ENCODE measurements at places on chromosomes 4 and X.

- no peak for DNase-seq
These were observed 204.5 kb downstream of the FMR1NB start for GRCh38 chrX:148185631-148186030.

DNA sequence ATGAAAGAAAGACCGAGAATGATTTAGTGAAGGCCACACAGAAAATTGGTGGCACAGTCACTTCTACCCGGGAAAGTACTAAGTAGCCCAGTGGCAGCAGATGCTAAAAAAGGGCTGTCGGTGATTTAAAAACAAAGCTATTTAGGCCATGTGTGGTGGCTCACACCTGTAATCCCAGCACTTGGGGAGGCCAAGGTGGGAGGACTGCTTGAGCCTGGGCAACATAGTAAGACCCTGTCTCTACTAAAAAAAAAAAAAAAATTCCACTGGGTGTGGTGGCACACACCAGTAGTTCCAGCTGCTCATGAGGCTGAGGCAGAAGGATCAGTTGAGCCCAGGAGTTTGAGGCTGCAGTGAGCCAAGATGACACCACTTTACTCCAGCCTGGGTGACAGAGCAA lies 144.2 kb downstream of the CBR4 start:
- no peak for DNase-seq

DNA sequence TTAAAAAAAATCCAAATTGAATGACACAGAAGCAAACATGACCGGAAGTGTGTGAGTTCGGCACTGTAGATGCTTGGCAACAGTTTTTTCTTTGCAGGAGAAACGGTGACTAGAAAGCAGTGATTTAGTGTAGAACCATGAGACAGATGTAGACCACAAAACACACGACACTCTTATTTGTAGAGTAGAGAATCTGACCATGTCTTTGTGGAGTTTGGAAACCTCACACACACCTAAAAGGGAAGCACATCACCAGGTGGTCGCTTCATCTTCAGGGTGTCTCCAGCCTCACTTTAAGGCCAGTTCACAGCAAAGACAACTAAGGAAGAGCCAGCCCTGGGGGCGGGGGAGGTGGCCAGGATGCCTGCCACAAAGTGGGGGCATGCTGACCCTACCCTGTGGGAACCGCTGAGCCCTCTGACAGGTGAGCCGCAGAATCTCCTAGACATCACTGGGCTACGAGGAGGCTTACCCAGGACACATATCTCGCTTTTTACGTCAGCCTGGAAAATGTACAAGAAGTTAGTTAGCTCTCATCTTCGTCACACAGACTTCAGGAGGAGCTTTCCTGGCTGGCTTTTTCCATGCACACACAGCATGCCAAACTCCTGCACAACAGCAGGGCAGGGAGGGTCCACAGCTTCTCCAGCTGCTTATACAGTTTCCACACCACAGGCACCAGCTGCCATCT lies 64.4 kb upstream of the PDLIM3 start:
- DNase-seq: no peak

DNA sequence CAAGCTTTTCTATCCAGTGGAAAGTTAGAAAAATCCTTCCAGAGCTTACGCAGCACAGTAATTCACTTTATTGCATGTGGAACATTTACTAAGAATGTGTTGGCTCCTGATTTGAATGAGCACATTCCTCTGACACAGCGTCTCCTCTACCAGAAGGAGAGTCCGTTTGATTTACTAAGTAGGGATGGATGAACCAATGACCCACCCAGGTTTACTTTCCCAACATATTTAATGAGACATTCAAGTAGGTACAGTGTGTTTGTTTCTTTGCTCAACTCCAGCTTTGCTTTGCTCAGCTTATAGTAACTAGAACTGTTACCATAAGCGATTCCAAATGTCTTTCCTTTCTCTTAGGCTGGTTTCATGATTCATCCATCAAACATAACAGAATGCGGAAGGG lies 161.7 kb downstream of the SMARCA1 start:
- no peak for DNase-seq

- DNase-seq: no peak
These were observed 8.1 kb upstream of the TIMP1 start for GRCh38 chrX:47574076-47574546.

DNA sequence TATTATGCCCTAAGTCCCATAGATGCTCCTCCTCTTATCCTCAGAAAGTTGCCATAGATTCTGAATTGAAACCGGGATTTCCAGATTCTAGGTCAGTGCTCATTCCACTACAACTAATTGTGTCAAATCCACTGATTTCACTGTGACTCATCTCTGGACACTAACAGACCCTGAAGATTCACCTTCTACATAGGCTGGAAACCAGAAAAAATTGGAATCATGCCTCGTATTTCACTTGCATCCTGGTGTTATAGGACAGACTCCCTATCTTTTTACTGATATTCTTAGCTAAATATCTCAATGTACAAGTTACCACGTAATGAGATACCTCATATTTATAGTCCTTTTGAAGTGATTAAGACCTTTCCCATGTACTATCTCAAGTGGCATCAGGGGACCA lies 36.7 kb downstream of the CLNK start:
- DNase-seq: no peak

GRCh38 chr4:137946453-137947174 lies 295.5 kb downstream of the SLC7A11 start:
- DNase-seq: no peak

- no peak for DNase-seq
These were observed 658.5 kb downstream of the DACH2 start for GRCh38 chrX:86806786-86807185.

GRCh38 chr4:89788206-89789072 lies 48.5 kb downstream of the SNCA start:
- DNase-seq: no peak

GRCh38 chr4:148375584-148375983 lies 66.6 kb downstream of the NR3C2 start:
- DNase-seq: no peak

- DNase-seq: no peak
These were observed 37.3 kb upstream of the CCNI start for GRCh38 chr4:77113069-77113468.

DNA sequence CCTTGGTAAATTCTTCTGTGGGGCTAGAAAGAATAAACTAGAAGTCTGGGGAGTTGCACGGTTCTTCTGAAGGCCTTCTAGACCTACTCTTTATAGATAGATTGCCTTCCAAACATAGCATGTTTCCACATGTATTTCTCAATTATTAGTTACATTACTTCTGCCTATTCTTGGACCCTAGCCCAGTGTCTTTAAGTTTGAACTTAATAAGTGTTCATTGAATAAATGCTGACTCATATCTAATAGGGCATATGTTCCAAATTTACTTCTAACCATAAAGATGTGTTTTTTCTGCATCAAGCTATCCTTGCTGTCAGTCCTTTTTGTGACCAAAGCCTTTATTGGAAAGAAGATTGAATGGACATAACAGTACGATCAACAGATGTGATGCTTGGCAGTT lies 503.6 kb upstream of the ZFP42 start:
- no peak for DNase-seq

GRCh38 chr4:132707955-132708354 lies 441.1 kb upstream of the PCDH10 start:
- no peak for DNase-seq

- no peak for DNase-seq
These were observed 341.0 kb downstream of the NAP1L3 start for GRCh38 chrX:93332329-93332728.

DNA sequence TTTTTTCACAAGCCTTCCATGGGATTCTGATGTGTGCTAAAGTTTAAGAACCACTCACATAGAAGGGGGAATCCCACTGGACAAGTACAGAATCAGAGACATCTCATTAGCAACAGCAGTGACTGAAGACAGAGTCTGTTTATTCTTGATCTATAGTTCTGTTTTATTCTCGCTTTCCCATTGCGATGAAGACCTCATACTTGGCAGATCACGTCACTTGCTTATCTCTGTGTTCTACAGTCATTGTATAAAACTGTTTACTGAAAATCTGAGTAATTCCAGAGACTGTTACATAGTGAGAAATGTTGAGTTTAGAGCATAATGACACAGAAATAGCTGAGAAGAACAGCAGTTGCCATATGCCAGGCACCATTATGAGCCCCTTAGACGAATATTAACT lies 185.5 kb downstream of the PTTG2 start:
- no peak for DNase-seq

GRCh38 chrX:113980953-113981352 lies 602.9 kb upstream of the HTR2C start:
- DNase-seq: no peak

GRCh38 chr4:120865985-120866384 lies 56.5 kb downstream of the PRDM5 start:
- no peak for DNase-seq

GRCh38 chrX:3252744-3253143 lies 93.7 kb downstream of the MXRA5 start:
- no peak for DNase-seq

GRCh38 chrX:38845426-38845825 lies 44.2 kb downstream of the MID1IP1 start:
- DNase-seq: no peak

DNA sequence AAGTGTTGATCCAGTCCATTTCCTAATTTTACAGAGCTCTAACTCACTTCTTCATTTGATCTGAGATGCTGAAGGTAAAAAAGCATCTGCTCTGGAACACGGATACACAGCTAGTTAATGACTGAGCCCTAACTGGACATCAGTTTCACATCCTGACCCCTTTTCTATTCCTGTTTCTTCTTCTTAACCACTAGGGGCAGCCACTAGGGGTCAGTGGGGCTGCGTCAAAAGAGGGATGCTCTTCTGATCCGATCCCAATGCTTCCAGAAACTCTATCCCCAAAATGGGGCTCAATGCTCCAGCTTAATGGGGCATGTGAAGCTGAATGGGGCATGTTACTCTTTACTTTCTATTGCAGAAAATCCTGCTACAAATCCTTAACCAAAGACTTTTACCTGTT lies 33.4 kb upstream of the PHKA2 start:
- no peak for DNase-seq

DNA sequence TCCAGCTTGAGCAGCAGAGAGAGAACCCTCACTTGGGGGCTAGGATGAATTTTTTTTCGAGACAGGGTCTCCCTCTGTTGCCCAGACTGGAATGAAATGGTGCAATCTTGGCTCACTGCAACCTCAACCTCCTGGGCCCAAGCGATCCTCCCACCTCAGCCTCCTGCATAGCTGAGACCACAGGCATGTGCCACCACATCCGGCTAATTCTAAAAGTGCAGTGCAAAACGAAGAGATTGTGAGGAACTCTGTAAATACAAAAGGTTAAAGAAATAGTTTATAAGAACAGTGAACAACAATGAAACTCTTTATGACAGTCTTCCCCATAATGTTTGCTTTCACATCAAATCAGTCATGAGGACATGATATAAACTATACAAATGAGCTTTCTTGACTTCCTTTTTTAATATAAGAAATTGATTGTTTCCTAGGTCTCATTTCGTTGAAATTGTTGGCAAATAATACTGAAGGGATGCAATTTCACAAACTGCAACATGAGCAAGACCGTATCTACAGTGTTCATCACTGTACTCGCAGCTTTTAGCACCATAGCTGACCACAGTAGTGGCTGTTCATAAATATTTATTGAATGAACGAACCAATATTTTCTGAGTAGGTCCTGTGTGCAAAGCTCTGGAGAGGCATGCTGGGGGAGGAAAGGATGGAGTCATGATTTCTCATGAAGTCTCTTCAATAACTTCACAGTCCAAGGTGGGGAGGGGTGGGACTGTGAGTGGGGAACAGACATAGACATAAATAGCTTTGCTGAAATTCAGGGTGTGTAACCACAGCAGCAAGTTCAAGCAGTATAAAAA lies 116.1 kb downstream of the SHROOM3 start:
- DNase-seq: no peak

DNA sequence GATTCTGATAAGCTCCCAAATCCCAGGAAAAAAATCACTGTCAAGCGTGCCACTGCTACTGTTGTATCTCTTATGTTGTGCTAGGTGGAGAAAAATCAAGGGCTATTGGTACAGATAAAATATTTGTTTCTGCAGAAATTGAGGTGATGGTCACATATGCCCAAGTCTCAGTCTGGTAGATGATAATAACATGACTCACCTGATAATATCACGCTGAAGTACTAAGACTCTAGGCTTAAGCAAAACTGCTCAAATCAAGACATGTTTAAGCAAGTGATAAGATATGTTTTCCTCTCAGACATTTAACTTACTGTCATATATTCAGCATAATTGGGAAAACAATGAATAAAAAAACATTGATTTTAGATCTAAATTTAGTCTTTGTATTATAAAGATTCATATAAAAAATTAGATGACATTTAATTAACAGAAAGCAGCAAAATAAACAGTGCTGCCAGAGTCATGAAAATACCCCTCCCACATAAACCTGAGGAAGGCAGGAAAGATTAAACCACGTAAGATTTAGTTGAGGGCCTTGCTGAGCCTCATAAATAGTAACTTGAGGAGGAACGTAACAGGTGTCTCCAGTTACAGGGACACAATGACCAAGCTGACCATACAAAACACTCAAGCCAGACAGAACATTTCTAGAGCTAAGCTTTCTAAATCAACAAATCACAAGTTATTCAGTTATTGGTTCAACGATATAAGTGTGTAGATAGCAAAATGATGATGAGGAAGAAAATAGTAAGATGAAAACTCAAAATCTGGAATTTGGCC lies 143.5 kb downstream of the CHM start:
- no peak for DNase-seq

- DNase-seq: no peak
These were observed 176.3 kb upstream of the GK2 start for GRCh38 chr4:79584352-79584751.

DNA sequence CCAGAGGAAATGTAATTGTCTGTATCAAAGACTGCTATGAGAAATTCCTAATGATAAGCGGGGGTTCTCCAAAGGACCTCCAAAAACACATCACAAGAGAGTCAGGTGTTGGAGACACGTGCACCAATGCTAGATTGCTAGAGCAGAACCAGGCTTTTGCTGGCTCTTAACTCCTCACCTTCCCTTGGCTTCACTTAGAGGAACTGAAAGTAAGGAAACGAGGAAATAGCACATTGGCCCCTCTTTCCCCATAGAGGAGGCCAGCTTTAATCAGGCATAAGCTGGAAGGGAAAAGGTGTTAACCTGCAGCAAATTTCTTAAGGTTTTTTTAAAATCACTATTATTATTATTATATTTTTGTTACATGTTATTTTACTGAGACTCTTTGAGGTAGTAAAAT lies 13.6 kb downstream of the OTC start:
- DNase-seq: no peak

GRCh38 chr4:81040012-81040659 lies 9.6 kb downstream of the BMP3 start:
- DNase-seq: no peak

GRCh38 chr4:109046471-109047201 lies 255.8 kb downstream of the COL25A1 start:
- no peak for DNase-seq

- DNase-seq: no peak
These were observed at the start of gene NKX6-1 for GRCh38 chr4:84498935-84499623. Gene NKX6-1, minus strand, starts transcription at chr4:84499292. Its CDS starts 1,064 bp downstream, at chr4:84498228.

DNA sequence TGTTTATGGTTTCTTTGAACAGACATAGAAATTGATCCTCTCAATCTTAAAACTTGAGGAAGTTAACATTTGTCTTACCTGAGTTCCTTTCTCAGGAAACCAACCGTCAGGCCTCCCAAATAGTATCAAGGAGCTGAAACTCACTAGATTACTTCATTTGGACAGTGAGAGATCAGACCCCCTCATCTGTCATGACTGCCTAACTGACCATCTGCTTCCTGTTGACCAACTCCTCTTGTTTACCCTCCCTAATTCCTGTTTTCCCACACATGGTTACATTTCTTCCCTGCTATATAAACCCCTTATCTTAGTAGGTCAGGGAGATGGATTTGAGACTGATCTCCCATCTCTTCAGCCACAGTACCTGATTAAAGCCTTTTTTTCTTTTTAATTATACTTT lies 46.2 kb upstream of the NMU start:
- DNase-seq: no peak
